ENCODE measurements at places on chromosomes 6 and 20.

GRCh38 chr6:155162682-155163081, 101.1 kb upstream of the CLDN20 start:
- DNase-seq: no peak

DNA sequence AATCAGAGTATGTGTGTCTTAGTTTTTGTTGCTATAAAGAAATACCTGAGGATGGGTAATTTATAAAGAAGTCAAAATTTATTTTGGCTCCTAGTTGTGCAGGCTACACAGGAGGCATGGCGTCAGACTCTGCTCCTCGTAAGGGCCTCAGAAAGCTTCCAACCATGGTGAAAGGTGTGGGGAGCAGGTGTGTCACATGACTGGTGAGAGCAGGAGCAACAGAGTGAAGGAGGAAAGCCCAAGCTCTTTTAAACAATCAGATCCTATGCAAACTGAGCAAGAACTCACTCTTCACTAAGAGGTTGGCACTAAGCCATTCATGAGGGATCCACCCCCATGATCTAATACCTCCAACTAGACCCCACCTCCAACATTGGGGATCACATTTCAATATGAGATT, 1524.3 kb downstream of the HACE1 start:
- no peak for DNase-seq

- no peak for DNase-seq
These were observed 59.5 kb upstream of the GGTLC1 start for GRCh38 chr20:24048024-24048611.

GRCh38 chr20:51174536-51174935, 151.6 kb upstream of the KCNG1 start:
- DNase-seq: no peak

GRCh38 chr6:159308198-159308597, 139.0 kb downstream of the FNDC1 start:
- DNase-seq: no peak

GRCh38 chr6:14025160-14025559, 92.4 kb upstream of the CD83 start:
- DNase-seq: no peak

DNA sequence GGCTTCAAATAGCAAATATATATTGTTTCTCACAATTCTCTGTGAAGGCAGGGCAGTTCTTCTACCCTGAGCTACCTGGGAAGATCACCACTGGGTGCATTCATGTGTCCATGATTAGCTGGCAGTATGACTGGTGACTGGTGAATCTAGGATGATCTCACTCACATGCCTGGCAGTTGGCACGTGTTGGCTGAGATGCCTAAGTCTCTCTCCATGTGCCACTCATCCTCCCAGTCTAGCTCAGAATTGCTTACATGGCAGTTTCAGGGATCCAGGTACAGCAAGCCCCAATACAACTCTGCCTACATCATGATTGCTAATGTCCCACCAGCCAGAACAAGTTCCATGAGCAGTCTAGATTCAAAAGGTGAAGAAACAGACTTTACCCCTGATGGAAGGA, 346.8 kb upstream of the CNR1 start:
- no peak for DNase-seq

GRCh38 chr20:5843054-5843592, 92.9 kb downstream of the SHLD1 start:
- DNase-seq: no peak

GRCh38 chr6:89139509-89140346, 6.1 kb upstream of the PM20D2 start:
- no peak for DNase-seq

DNA sequence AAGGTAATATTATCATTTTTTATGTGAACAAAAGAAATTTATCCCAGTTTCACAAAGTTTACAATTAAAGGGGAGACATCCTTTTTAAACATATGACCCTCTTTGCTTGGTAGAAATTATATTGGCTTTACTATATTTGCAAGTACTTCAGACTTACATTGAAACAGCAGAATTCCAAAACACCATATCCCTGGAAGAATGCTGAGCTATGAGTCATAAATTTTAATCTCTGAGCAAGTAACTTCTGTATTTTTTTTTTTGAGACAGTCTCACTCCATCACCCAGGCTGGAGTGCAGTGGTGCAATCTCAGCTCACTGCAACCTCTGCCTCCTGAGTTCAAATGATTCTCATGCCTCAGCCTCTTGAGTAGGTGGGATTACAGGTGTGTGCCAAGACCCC, 240.4 kb downstream of the TBC1D32 start:
- no peak for DNase-seq

DNA sequence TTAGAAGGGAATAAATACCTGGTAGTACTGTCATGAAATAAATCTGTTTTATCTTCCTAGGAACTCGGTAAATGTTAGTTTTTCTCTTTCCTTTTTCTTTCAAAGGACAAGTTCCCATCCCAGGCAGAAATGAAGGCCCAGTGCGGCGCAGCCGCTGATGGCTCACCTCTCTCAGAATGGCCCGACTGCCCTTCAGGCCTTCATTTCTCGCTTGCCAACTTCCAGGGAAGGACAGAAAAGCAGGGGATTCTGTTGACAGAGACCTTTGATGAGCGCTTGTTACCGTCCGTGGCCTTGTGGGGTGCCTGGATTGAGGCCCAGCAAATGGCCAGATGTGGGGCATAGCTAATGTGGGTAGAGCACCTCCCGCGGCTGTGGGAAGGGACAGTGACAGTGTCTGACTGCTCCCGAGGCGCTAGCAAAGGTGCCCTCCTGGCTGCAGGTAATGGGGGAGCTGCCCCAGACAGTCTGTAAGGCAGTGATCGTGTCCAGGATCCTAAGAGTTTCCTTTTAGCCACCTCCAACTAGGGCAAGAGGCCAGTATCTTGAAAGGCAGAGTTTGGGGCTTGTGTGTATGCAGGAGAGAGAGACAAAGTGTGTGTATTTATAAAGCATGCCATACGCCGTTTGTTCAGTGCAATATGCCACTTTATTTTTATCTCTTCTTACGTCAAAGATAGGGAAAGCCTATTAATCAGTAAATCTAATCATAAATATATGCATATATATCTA, 354.2 kb downstream of the NRN1 start:
- DNase-seq: no peak

Data from stimulated activated CD8-positive, alpha-beta memory T cell treated with anti-CD3 and anti-CD28 coated beads, Interleukin-7, amount 100 ng/mL, for 1 hour (primary cell).